ENCODE measurements at places on chromosomes 3 and 15.

DNA sequence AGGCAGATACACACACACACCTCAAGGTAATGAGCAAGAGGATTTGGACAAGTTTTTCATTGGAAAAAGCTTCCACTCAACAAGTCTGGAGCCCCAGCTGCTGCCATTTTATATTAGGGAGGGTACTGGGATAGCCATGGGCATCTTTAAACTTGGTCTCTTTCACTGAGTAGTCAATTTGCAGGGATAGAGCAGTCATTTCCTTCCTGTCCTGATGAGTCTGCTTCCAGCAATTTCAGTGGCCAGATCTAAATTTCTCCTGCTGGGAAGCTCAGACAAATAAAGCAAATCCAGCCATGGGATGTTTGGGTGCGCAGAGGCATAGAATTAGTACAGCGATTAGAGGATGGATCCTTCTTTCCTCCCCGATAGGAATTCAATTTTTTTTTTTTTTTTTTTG lies 874 bp upstream of the ERC2 start:
- DNase-seq: no peak

DNA sequence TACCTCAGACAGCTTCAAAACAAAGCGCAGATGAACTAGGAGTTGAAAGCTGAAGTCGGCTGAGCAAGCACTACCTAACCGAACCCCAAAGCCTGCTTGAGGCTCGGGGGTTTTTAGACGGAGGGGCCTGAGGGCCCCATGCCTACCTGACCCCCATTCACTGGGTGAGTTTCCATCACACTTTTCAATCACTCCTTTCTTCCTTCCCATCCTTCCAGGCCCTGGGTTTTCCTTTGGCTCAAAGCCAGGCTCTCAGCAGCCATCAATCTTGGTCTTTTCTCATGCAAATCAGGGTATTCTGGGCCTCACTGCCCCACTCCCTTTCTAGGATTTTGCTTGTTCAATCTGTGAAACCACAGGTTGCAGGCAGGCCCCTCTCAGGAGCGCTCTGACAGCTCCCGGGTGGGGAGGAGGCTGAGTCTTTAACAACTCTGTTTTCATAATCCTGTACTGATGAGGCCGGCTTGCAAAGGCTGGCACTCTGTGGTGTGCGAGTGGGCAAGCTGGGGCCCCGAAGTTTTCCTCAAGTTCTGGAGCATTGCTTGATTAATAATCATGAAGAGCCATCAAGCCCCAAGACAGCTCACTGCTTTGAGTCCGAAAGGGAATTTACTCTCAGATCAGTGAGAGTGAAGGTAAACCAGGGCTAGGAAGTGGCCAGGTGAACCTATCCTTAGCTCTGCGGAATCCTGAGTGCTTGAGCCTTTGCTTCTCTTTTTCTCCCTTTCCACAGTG lies 97.6 kb downstream of the FRMD4B start:
- DNase-seq: peak; percentile 2

GRCh38 chr15:51335538-51336410 lies 2.6 kb downstream of the CYP19A1 start:
- no peak for DNase-seq

GRCh38 chr3:25510797-25511196 lies 82.7 kb downstream of the RARB start:
- no peak for DNase-seq

DNA sequence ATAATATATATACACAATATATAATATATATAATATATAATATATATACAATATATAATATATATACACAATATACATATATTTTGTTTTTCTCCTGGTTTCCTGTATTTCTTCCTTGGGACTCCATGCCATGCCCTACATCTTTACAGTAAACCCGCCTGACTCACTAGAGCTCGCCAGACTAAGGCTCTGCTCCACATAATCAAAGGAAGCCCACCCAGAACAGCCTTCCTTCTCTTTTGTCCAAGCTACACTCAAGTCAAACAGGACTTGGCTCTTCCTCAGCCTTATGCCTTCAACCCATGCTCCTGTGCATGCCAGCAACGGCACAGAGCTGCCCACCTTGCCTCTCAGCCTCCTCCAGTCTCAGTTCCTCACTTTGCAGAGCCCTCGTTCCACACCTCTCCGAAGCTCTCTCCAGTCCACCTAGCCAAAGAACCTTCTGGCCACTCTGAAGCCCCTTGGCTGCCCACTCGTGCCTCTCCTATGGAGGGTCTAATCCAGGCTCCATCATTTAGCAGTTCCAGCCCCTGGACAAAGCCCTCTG lies 109.1 kb downstream of the RFTN1 start:
- DNase-seq: no peak

DNA sequence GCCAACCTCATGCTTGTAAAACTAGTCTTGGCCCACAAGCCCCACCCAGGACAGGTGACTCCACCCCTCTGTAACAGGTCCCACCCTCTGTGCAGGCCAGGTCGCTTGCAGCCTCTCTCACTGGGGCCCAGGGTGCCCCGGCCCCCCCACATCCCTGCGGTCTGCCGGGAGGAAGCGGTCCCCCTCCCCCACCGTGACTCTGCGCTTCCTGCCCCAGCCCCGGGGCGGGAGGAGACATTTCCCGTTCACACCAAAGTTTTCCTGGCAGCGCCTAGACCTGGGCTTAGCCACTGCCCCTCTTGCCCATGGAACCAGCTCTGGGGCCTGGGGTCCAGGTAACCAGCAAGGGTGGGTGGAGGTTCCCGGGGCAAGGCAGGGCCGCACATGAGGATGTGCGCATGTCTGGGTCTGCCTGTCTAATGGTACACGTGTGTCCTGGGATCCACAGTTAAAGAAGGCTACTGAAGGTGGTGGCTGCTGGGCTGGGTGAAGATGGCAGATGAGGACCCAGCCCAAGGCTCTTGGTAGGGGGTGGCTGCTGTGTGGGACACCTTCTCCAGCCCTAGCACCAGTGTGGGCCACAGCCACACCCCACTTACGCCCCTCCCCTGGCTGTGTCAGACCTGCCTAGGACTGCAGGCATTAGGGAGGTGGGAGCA lies 8.4 kb downstream of the NBEAL2 start:
- DNase-seq: peak; percentile 77

DNA sequence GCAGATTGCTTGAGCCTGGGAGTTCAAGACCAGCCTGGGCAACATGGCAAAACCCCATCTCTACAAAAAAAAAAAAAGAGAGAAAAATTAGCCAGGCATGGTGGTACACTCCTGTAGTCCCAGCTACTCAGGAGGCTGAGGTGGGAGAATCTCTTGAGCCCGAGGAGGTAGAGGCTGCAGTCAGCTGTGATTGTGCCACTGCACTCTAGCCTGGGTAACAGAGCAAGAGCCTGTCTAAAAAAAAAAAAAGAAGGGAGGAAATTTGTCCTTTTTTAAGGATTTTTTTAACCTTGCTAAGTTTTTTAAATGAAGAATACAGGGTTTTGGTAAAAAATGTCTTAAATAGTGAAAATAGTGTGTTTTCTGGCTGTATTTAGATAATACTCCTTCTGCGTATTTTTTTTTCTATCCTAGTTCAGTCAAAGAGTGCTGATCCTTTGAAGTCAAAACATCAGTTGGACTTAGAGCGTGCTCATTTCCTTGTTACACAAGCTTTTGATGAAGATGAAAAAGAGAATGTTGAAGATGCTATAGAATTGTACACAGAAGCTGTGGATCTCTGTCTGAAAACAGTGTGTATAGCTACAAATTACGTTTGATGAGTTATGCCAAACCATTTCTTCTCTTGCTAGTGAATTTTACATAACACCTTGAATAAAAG lies 11.1 kb downstream of the CAPN7 start:
- no peak for DNase-seq

- DNase-seq: no peak
These were observed 65.8 kb downstream of the TPRG1 start for GRCh38 chr3:189237526-189237925.

DNA sequence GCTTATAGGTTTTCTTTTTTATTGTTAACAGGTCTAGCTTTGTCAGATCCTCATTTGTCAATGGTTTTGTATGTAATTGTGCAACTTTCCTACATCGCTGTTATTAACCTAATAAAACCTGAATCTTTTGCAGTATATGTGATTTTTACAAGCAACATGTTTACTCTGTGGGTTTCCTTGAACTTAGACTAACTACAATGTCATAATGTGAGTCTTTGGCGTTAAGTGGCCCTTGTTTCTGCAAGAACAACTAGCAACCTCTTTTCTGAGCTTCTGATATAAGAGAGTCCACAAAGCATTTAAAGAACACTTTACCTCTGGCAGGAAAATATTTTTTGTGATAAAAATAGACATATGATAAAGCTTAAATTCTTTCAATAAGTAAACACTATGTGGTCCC lies 230.3 kb upstream of the CFAP20DC start:
- DNase-seq: no peak

- no peak for DNase-seq
These were observed 23.7 kb upstream of the FURIN start for GRCh38 chr15:90844696-90845095.

GRCh38 chr3:107450254-107450893 lies 72.4 kb upstream of the BBX start:
- DNase-seq: no peak

DNA sequence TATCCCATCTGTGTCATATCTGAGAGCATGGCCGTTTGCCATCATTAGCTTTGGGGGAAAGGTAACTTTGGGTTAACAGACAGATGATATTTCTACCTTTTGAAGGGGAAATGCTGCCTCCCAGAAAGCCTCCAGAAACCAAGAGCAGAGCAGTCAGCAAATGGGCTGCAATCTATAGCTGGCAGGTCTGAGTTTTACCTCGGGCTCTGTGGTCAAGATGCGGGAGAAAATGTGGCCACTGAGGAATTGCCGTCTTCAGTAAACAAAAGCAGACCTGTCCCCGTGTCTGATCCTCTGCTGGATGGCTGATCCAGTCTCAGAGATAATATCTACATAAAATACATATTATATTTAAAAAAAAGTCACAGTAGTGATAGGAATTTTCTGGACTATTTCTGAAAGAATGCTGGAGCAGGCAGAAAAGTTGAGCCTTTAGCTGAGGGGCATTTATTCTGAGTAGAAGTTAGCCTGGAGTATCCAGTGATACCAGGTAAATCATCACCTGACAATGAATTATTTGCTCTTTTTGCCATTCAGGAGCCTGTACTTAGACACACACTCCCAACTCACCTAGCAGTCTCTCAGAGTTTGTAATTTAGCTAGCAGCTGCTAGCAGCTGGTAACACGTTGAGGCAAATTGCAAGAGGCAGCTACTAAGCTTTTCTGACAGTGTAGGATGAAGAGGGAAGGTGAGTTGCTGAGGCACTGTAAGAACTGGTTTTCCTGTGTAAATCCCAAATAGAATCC lies 285.3 kb upstream of the RARB start:
- no peak for DNase-seq

GRCh38 chr3:158766364-158766763 lies 34.1 kb upstream of the RARRES1 start:
- no peak for DNase-seq

DNA sequence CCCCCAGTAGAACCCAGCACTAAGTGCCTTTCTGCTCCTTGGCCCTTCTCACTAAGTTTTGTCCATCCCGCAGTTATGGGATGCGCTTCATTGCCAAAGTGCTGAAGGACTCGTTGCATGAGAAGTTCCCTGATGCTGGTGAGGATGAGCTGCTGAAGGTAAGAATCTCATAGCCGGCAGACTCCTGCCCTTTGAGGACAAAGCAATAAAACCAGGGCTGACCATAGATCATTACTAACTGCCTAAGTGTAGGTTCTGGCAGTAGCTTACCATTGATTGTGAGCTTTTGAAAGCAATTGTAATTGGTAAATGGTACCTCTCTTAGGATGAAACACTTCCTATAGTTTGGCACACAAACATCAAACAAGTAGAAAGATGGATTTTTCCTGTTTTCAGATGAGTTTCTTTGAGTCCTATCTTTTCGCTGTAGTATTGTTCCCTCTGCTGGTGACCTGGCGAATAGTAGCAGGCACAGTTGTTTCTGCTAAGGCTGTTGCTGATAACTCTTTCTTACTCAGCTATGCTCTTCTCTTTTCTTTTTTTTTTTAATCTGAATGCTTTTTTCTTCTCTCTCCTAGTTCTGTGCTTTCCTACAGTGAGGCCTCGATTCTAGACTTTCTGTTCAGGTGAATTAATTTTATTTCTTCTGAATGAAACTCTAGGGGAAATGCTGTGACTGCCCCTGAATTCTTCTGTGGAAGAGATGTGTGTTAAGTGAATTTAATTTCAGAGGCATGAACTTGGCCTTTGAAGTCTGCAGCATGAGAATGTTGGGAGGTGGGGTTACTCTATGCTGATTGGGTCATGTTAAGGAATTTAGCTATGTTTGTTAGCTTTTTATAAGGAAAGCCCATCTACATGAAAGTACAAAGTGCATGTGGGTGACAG lies 47.4 kb upstream of the CRTC3 start:
- peak; percentile 19 for DNase-seq

DNA sequence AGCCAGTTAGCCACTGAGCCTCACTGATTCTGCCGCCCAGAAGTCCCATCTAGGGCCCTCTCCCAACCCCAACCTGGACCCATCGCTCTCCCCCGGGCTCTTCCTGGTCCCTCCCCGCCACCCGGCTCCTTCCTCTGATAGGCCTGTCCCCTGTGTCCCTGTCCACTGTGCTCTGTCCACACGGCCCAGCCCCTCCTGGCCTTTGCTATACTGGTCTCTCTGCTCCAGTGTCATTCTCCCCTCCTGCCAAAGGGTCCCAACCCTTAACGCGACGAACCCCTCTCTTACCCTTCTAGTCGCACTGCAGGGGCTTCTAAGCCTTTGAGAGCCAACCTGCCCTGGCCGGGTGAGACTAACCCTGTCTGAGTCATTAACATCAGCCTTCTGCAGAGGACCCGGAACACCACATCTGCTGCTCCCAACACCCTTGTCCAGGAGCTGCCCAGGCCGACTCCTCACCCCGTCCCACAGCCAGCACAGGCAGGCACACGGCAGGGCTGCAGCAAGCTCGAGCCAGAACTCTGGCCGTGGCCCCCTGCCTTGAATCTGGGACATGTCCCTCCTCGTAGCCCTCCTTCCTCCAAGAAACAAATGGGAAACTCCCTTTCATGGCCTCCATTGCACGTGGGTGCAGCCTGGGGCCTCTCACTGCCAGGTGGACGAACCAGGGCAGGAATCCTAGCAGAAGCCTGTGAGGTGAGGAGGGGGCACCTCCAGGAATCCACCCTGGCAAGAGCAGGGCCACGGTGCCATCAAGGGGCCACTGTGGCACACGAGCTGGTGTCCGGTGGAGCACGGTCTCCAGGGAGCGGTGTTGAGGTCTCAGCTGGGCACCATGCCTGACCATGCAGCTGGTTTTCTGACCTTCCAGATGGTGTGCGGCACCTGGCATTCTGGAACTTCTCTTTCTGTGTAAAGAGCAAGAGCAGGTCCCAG lies 140.9 kb upstream of the IQSEC1 start:
- no peak for DNase-seq

GRCh38 chr3:104911376-104911775 lies 455.3 kb upstream of the ALCAM start:
- DNase-seq: no peak

DNA sequence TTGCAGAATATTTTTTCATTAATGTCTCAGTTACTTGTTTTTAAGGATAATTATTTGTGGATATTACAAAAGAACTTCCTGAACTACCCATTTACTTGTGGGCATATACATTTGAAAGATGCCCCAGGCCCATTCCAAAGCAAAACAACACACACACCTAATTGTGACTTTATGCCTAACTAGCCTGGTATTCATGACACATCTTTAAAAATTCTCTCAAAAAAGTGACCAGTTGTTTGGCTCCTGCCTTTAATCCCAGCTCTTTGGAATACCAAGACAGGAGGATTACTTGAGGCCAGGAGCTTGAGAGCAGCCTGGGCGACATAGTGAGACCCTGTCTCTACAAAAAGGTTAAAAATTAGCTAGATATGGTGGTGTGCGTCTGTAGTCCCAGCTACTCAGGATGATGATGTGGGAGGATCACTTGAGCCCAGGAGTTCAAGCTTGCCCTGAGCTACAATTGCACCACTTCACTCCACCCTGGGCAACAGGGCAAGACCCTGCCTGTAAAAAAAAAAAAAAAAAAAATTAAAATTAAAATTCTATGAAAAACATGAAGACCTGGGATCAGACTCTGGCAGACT lies 51.7 kb upstream of the SLC4A7 start:
- no peak for DNase-seq

All from stimulated activated CD8-positive, alpha-beta memory T cell treated with anti-CD3 and anti-CD28 coated beads, Interleukin-12 subunit alpha, Interleukin-12 subunit beta, amount 100 ng/mL, for 1 hour (primary cell).